ENCODE measurements at places on chromosomes 11 and 22.

GRCh38 chr22:29633514-29634312, 30.3 kb downstream of the NF2 start:
- no peak for DNase-seq

DNA sequence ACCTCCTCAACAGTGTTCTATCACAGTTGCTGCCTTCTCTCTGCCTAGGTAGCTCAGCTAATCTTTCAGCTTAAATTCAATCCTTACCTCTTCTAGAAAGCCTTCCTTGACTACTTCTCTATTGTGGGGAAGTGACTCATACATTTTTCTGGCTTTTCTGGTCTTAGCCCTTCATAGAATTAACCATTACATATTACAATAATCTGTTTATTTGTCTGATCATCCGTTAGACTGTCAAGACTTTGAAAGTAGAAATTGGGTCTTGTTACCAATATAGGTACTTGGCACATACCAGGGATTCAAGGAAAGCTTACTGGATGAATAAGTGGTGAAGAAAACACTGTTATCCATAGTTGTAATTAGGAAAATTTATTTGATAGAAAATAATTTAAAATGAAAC, 89.6 kb downstream of the FANCF start:
- DNase-seq: no peak

DNA sequence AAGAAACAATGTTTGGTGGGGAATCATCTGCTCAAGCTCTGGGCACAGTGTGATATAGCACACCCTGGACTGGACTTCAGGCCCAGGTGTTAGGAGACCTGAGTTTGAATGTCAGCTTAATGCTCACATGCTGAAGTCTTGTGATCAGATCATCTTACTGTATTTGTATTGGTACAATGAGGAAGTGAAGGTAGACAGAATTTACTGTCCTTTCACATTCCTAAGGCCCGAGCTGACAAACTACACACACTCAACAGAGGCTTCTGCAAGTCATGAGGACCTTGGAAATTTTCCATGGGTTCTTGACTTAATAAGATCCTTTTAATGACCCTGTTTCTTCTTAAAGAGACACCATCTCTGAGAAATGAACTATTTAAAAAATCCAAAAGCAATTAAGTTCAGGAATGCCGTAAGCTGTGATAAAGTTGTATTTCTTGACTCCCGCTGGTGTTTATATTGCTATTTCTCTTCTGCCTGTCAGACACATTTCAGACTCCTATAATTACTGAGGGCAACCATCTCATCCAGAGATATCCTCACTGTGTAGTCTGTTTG, 802.0 kb downstream of the DLG2 start:
- no peak for DNase-seq

DNA sequence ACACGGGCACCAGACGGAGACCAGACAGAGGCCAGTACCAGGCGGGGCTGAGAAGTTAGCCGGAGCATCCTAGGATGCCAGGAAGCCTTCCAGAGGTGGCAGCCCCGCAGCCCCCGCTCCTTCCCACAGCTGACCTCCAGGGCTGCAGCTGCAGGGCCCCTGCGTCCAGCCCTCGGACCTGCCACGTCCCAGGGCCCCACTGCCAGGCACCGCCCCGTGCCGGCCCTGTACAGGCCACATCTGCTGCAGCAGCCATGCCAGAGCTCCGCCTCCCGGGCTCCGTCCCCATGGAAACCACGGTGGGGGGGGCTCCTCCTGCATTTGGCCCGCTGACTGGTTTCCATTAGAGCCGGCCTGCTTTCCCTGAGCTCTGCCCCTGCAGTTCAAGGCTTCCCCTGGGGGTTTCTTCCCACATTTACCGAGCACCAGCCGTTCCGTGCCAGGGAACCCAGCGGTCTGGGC, 62.5 kb upstream of the PPARA start:
- DNase-seq: no peak

DNA sequence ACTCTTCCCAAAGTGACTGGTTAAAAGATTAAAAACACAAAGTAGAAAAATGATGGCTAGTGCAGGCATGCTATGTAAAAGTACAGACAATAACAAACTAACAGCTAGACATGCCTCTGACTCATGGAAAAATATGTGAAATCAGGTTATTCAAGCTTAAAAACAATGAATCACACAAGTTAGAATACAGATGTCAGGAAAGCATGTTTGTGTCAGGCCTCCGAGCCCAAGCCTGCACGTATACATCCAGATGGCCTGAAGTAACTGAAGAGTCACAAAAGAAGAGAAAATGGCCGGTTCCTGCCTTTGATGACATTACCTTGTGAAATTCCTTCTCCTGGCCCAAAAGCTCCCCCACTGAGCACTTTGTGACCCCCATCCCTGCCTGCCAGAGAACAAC, 110.1 kb downstream of the NOX4 start:
- DNase-seq: no peak

Data from CD4-positive, alpha-beta T cell treated with Interleukin-12 subunit alpha and Interleukin-12 subunit beta, for 1 hour (primary cell).